ENCODE measurements at places on chromosomes 1 and 21.

DNA sequence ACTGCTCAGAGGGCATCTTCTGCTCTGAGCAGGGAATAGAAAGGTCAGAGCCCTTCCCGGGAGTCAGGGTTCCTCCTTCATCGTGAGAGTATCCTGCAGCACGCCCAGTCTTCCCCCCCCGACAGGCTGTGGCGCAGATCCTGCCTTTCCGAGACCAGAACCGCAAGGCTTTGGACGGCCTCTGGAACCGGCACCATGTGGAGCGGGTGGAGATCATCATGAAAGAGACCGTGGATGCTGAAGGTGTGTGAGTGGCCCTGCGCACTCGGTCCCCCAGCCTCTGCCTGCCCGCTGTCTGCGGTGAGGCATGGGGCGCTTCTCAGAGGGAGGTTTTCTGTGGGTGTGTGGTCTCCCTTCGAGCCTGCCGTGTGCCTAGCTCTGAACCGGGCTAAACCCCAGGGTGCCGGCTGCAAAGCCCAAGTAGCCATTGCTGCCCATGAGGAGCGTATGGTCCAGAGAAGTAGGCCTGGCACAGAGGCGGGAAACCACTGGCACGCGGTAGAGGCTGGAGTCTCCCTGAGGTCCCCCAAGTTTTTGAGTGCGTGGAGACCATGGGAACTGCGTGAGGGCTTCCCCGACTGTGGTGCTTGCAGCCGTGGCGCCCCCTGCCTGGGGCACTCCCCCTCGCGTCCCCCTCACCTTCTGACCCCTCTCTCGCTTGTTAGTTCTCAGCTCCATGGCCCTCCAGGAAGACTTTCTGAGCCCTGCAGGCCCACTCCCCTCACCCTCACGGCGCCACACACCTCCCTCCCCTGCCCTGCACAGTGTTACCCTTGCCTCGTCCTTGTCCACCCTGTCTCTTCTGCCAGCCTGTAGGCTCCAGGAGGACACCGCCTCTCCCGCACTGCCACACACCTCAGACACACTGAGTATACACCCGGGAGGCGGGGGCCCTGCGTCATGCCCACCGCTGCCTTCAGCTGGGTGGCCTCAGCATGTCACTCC lies 12.5 kb downstream of the H6PD start:
- no peak for DNase-seq

- DNase-seq, result no peak
Observed at GRCh38 chr1:46577671-46578070, 26.2 kb upstream of the KNCN start.

DNA sequence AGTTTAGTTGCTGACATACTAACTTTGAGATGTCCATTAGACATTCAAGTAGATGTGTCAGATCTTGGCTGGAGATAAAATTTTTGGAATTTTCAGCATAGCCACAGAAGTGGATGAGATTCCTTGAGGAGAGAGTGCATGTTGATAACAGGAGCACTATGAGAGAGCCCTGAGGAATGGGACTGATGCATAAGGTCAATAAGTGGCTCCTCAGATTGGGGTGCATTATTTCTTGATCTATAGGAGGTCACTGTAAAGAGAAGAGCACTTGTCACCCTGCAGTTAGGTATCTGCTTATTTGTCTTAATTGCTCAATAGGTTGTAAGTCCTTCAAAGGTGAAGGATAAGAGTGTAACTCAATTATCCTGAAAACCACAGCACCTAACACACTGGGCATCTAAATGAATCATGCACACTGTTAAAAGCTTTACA lies 52.0 kb upstream of the TACSTD2 start:
- no peak for DNase-seq

DNA sequence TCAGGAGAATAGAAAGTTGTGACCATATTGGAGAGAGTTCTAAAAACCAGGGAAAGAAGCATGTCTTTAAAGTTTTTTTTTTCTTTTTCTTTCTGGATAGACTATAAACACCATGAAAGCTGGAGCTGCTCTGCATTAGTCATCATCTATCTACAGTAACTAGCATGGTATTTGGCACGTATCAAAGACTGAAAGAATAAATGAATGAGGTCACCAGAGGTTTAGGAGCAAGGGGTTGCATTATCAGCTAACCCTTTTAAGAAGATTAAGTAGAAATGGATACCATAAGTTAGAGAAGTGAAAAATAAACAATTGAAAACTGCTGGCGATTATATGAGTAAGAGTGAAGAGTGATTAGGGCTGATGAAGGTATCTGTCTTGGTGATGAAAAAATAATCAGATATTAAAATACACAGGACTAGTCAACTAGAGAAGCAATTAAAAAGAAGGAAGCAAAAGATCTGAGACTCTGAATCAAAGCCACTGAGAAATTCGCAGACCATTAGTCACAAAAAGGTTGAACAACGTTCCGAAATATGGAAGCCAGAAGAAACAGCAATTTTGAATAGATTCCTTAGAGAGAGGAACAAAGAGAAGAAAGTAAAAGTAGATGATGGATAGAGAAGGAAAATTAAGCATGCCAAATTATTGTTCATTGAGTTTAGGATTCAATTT lies 536.4 kb downstream of the DPYD start:
- no peak for DNase-seq

All from activated gamma-delta T cell (primary cell).